NCI-H1092 treated with DMSO at 0.1 percent for 48 hours (cell line): ENCODE measurements at places on chromosomes 4 and X.

GRCh38 chr4:125693228-125693627 lies 378.5 kb downstream of the FAT4 start:
- DNase-seq, result peak; percentile 87

DNA sequence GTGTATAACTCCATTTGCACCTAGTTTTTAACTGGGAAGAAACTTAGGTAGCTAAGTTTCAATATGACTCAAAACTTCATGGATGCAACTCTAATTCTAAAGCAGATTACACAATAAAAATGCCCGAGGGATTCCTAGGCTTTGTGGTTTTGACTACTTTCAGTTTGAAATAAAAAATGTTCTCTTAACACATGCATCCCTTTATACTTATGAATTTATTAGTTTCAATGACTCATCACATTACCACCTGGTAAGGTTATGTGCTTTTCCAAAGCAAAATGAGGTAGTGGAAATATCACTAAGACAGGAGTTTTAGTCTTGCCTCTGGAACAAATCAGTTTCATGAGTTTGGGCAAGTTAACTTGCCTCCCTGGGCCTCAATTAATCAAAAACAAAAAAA lies 125.5 kb downstream of the OPHN1 start:
- no peak for DNase-seq

GRCh38 chr4:78553529-78554060 lies 2.0 kb downstream of the ANXA3 start:
- DNase-seq, result no peak

DNA sequence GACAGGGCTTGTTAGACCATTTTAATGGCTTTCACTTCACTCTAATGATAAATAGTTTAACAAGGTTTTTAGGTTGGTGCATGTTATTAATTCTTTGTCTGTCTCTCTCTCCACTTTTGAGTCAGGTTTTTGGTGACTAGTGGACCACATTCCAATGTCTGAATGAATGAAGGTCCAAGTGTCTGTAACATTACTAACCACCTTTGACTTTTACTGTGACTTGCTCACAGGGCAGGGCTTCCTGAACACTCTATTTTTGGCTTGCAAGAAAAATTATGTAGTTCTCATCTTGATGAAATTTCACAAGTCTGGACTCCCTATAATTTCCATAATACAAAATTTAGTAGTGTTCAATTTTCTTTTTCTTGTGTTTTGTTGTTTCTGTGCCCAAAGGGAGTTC lies 78.9 kb upstream of the BMPR1B start:
- no peak for DNase-seq

GRCh38 chr4:108458681-108459080 lies 161.7 kb upstream of the RPL34 start:
- DNase-seq, result no peak

DNA sequence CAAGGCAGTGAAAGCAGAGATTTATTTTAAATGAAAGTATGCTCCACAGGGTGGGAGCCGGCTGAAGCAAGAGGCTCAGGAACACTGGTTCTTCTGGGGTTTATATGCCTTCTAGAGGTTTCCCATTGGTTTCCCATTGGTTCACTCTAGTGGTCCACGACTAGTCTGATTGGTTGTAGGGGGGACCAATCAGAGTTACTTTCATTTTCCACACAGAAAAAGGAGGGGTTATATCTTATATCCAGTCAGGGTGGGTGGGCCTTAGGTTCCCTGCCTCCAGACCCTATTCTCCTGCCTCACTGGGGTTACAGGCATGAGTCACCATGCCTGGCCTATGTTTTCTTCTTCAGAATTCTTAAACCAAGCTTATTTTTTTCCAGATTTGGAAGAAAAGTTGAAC lies 101.6 kb downstream of the KLHL8 start:
- no peak for DNase-seq

DNA sequence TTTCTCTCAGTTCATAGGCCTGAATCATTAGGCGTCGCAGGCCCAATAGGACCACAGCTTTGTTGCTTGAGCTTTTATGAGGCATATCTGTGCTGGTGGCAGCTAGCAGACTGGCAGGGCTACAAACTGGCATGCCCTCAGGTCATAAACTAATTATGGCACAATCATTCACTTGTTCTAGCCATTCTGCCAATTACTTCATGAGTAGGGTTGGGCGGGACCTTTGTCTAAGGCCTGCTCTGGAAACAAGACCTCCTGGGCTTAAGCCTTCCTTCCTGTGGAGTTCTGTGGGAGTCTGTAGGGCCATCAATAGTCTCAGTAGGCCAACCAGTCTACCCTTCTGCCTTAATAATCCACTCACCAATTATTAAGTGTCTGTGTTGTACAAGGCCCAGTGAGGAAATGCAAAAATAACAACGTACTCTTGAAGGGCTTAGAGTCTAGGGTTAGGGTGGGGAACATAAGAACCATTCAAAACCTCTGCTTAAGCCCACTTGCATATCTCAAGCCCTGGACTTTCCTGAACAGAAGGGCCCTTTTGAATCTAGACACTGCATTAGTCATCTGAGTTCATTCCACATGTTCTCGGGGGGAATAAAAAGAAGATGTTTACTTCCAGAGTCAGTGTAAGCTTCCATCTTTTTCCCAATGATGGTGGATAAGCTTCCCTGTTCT lies 44.5 kb downstream of the SHROOM4 start:
- DNase-seq, result no peak

DNA sequence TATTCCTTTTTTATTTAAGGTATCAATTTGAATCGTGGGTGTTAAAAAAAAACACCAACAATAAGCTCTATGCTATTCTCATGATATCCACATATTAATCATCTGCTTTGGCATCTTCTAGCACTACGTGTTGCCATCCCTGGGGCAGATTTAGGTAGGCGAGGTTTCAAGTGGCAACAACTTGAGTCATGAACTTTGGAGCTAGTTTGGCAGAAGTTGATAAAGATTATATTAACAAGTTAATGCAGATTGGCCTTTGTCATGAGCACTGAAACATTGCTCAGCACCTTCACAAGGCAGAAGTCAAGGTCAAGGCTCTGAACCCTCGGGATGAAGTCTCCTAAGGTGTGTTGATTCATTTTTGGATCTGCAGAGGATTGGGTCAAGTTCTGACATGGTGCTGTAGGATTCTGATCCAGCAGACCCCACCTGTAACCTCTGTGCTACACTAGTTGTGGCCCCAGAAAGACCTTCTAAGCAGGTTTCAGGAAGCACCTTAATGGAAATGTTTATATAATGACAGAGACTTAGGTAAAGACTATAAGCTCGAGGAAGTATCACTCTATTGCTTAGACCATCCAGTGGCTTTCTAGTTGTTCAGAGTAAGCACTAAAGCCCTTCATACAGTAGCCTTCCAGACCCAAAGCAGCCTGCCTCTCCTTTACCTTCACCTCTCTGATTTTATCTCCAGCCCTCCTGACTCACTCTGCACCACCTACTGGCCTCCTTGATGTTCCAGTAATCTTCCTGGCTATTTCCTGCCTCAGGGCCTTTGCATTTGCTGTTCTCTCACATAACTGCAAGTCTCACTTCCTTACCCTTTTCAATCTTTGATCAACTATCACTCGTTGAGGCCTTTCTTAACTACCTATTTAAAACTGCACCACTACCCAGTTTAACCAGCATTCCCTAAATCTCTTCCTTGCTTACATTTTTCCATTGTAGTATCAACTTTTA lies 117.0 kb upstream of the SLC4A4 start:
- DNase-seq, result no peak

GRCh38 chrX:70442224-70442623 lies 2.4 kb upstream of the DLG3 start:
- no peak for DNase-seq

- no peak for DNase-seq
These were observed 14.5 kb downstream of the TNIP2 start for GRCh38 chr4:2741626-2742025.

GRCh38 chr4:3427134-3427476 lies 14.7 kb upstream of the HGFAC start:
- DNase-seq, result no peak

DNA sequence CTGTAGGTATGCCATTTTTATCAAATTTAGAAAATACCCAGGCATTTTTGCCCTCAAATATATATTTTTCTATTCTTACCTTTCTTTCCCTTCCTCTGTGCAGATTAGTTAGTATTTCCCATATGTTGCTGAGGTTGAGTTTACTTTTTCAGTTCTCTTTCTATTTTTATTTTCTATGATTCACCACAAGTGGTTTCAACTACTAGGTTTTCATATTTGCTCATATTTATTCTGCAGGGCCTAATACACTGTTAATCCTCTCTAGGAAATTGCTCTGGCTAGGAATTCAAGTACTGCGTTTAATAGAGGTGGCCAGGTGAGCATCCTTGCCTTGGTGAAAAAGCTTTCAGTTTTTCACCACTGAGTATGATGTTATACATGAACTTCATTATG lies 1535.3 kb upstream of the PCDH10 start:
- no peak for DNase-seq

- DNase-seq, result no peak
These were observed 16.8 kb upstream of the IGSF1 start for GRCh38 chrX:131305926-131306325.

DNA sequence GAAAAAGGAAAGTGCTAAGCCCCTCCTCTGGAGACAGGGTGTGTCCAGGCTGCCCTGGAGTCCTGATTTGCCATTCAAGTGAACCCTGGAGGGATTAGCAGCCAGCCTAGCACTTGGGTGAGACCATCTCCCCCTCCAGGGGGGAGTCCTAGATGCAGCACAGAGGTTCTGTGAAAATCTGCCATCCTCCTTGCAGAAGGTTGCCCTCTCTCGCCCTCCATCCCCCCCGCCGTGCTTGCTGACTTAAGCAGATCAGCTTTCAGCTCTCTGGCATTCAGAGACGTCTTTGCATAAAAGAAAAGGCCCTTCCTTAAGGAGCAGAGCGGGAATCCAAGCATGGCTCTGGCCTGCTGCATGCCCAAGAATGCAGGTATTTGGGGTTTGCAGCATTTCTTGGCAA lies 102.1 kb upstream of the SCML1 start:
- peak; percentile 79 for DNase-seq

- DNase-seq, result no peak
These were observed at the start of gene SLC6A14 for GRCh38 chrX:116436358-116436816. Gene SLC6A14 (plus strand): TSS chrX:116436606. CDS start chrX:116436710, 104 bp downstream.

- no peak for DNase-seq
These were observed 253.5 kb downstream of the PCDH10 start for GRCh38 chr4:133402616-133403015.

DNA sequence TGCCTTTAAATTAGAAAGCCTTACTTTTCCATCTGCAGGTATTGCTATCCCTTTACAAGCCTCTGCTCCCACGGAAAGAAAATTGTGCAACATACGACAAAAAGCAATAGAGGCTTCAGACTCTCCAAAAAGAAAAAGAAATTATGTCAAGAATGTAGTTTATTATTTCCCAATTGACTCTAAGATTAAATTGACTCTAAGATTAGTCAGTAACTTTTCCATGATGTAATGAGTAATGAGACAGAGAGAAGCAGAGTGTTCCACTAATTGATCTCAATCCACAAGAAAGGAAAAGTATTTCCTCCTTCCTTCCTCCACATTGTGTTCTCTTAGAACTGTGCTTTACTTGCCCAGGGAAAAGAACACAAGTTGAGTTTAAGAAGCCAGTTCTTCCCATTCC lies 345.7 kb upstream of the HS3ST1 start:
- no peak for DNase-seq

DNA sequence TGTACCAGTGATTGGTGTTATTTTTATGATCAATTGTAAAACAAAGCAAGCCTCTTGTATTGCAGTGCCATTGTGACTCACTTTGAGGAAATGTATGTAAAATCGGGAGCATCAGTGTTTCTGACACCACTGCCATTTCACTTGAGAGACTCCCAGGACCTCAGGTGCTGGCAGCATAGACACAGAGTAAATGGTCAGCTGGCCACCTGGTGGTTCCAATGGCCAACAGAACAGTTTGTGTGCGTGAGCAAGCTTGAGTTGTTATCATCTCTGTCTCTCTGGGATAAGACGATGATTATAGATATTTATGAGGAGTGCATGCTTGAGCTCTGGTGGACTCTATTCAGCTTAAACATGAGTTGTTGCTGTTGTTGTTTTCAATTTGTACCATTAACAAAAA lies 356.6 kb downstream of the GUCY2F start:
- no peak for DNase-seq

DNA sequence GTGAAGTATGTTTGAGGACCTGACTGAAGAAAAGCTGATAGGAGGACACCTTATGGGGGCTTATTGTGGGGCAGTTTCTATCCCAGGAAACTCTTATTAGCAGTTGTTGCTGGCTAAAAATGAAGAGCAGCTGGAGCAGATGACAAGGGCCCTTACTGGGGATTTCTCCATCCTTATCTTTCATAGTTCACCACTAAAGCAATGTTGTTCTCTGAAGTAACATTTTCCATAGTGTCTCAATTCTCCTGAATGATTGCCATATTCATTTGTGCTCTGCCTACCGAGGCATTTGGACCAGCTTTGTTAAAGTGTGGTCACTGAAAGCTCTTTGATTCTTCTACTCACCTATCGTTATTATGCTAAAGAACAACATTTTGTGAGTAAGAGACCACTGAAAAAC lies 7.7 kb downstream of the ENOX2 start:
- DNase-seq, result no peak

DNA sequence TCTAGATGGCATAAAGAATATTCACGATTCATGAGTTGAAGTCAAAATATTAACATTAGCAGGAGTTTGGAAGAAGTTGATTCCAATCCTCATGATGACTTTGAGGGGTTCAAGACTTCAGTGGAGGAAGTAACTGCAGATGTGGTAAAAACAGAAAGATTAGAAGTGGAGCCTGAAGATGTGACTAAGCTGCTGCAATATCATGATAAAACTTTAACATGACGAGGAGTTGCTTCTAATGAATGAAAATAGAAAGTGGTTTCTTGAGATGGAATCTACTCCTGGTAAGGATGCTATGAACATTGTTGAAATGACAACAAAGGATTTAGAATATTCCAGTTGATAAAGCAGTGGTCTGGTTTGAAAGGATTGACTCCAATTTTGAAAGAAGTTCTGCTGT lies 70.1 kb upstream of the TMLHE start:
- DNase-seq, result no peak

DNA sequence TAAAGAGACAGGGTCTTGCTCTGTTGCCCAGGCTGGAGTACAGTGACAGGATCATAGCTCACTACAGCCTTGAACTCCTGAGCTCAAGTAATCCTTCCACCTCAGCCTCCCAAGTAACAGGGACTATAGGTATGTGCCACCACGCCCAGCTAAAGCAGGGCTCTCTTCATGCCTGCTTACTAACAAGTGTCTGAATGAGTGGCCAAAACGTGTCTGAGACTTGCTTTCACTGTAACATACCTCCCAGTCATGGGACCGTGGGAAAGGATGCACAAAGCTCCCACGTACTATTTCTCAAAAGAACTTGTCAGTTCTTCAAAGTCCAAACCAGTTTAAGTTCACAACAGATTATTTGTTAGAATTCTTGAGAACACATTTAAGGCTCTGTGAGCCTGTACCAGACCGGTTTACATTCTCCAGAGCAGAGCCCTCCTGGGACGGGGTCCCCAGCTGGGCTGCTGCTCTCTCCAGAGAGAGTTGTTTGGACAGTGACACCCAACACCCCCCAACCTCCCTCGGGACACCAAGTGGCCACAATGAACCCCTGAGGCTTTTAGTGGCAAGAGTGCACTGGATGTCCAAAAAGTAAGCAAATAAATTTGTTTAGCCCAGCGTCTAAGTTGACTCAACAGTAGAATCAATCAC lies 24.1 kb downstream of the SH3KBP1 start:
- DNase-seq, result no peak

- no peak for DNase-seq
These were observed 533 bp upstream of the SYAP1 start for GRCh38 chrX:16718824-16719333.
